Stimulated activated CD4-positive, alpha-beta T cell treated with anti-CD3 and anti-CD28 coated beads, TNF-alpha, amount 100 ng/mL, for 4 hours (primary cell): ENCODE measurements at places on chromosomes 3 and 15.

- no peak for DNase-seq
These were observed 15.0 kb downstream of the NEK10 start for GRCh38 chr3:27354161-27354560.

DNA sequence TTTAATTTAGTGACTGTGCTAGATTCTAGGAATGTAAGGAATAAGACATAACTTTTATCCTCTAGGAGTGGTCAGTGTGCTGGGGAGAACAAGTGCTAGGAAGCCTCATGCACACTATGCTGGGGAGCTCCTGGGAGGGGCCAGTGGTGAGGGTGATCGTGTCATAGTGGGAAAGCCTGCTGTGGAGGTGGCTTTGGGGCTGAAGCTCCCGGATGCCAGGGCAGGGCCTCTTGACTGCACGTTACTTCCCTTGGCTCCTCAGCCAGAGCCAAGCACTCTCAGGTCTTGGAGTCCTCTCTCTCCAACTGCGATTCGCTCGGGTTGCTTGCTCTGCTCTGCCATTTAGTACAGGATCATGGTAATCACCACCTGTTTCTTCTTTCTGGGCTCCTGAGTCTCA lies 33.6 kb downstream of the SQOR start:
- no peak for DNase-seq

GRCh38 chr15:88912500-88912921 lies 668 bp downstream of the MFGE8 start:
- DNase-seq, result no peak

- DNase-seq, result no peak
These were observed 61.6 kb upstream of the CTDSPL start for GRCh38 chr3:37800022-37800551.

- no peak for DNase-seq
These were observed 11.1 kb upstream of the MBNL1 start for GRCh38 chr3:152257563-152258035.
